ENCODE measurements at places on chromosomes 7 and 10.

DNA sequence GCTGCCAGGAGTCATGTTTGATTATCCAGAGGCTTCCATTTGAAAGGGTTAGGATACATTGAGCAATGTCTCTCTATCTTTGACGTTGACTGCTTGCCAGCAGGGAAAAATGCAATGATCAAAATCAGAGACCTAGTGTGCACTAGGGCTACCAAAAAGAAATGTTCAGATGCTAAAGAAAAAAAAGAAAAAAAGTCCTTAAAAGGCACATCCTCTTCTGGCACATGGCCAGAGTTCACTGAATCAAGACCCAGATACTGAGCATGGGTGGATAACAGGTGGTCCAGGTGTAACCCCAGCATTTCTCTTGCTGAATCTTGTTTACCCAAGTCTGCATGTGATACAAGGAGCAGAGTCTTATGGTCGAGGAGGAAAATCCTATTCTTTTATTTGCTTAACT is 899.3 kb downstream of the SORCS3 start:
- no peak for DNase-seq

- no peak for DNase-seq
Measured at GRCh38 chr10:79164075-79164474, 95.3 kb downstream of the ZMIZ1 start.

DNA sequence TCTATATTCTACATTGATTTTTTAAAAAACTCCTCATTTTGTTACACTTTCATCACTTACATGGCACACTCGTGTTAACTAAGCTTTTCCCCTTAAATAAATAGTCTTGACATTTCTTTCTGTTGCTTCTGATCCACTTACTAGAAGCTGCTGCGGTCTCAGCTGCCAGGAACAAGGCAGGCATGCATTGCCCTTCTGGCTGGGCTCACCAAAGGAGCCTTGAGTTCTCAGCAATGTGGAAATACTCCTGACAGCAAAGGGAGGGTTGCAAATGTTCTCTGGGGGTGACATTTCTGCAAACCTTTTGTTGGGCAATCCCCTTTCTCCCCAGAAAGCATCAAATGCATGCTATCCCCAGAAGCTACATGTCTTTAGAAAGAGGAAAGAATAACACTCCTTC is 350.1 kb downstream of the PRPF18 start:
- DNase-seq, result no peak

- no peak for DNase-seq
Measured at GRCh38 chr7:50266635-50267386, 37.7 kb upstream of the IKZF1 start.

GRCh38 chr10:86958116-86958900 is at the start of gene SNCG:
Gene SNCG, plus strand, starts transcription at chr10:86958599. Its CDS starts 99 bp downstream, at chr10:86958698.
- no peak for DNase-seq
